ENCODE measurements at places on chromosomes 6 and 20.

DNA sequence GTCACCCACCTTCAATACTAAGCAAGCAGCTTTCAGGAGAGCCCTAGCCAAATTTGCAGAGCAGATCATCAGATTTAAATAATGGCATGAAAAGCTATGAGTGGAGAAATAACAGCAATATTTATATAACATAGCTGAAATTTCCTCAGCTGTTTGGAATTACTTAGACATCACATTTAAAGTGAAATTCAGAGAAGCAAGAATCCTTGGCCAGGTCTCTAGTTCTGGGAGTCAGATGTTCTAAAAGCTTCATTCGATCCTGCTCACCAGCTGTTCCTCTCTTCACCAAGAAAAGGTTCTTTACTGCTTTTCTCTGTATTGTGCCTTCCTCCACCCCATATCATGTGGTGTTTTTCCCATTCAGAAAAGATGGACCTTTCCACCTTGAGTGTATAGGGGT is 152.3 kb upstream of the JAG1 start:
- no peak for DNase-seq

DNA sequence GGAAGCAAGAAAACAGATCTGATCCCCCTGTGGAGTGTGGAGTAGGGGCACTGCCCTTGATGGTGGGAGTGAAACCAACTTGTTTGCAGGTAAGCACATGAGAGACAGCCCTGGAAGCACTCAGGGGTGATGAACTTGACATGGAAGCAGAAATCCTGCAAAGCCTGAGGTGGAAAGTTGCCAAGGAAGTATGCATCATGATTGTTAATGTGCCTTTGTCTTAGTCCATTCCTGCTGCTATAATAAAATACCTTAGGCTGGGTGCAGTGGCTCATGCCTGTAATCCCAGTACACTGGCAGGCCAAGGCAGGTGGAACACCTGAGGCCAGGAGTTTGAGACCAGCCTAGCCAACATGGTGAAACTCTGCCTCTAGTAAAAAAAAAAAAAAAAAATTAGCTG is 40.2 kb upstream of the IFNGR1 start:
- no peak for DNase-seq

DNA sequence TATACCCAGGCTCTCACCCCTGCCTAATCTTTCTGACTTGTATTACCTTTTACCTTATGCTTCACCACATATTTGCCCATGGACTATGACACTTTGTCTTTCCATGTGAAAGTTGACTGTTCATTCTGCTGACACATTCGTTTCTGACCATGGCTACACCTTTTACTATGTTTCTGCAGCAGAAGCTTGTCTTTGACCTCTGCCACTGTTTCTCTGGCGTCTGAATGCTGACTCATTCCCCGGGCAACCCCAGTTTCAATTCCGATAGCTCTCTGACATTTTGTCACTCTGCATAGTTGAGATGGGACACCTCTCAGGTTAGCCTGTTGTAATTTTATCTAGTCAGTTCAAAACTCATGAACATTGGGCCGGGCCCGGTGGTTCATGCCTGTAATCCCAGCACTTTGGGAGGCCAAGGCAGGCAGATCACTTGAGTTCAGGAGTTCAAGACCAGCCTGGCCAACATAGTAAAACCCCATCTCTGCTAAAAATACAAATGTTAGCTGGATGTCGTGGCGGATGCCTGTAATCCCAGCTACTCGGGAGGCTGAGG is 50.7 kb downstream of the SLC26A8 start:
- peak; percentile 56 for DNase-seq

- no peak for DNase-seq
These were observed 677.4 kb upstream of the CITED2 start for GRCh38 chr6:140051521-140052512.

DNA sequence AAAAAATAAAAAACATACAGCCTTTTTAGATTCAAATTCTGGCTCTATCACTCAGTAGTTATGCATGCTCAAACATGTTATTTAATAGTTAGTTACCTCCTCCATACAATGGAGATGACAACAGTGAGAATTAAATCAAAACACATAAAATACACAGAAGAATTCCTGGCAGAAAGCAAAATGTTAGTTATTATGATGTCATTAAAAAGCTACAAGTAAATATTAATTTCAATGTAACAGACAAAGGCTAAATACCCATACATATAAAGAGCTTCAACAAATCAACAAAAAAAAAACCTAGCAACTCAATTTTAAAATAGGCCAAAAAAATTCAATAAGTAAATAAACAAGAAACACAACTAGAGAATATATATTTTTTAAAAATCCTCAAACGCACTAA is 21.4 kb downstream of the PLN start:
- no peak for DNase-seq

DNA sequence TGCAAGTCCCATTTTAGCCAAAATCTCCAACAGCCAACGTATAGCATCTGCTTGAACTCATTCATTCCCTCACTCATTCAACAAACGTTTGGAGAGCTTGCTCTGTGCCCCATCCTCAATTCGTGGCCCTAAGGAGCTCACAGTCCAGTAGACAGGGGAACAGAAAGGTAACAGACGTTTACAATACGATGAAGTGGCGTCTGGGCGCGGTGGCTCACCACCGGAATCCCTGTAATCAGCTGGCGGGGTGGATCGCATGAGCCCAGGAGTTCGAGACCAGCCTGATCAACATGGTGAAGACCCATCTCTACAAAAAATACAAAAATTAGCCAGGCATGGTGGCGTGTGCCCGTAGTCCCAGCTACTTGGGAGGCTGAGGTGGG is 790 bp upstream of the E2F1 start:
- DNase-seq, result no peak

- DNase-seq, result no peak
These were observed 510.5 kb upstream of the MAP3K7 start for GRCh38 chr6:91097364-91097763.

DNA sequence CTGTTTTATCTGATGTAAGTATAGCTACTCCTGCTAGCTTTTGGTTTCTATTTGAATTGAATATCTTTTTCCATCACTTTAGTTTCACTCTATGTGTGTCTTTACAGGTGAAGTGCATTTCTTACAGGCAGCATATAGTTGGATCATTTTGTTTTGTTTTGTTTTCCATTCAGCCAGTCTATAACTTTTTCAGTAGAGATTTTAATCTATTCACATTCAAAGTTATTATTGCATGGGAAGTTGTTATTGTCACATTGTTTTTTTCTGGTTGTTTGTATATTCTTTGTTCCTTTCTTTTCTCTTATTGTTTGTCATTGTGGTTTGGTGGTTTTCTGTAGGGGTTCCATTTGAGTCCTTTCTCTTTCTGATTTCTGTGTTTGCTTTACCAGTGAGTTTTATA is 151.2 kb downstream of the PDE10A start:
- no peak for DNase-seq

GRCh38 chr6:96138406-96138805 is 122.6 kb downstream of the FUT9 start:
- no peak for DNase-seq

DNA sequence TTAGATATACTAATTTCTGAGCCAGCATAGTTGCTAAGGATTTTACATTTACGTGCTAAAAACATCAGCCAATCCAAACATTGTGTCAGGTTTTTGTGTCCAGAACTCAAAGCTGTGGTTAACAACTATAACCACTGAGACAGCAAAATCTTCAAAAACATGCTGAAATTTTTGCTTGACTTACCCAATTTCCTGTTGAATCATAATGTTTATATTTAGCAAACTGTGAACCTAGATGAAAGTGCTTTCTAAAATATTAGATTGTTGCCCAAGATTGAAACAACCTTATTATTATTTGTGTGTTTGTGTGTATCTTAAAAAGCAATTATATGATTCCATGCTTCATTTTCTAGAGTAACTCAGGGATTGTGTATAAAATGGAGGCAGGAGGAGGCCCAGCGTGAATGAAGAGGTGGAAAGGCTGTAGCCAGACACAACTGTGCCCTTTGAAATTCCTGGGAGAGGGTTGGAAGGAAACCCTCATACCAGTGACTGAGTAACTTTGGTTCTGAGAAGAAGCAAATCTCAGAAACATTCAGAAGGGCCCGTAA is 48.0 kb downstream of the ARMC2 start:
- no peak for DNase-seq

DNA sequence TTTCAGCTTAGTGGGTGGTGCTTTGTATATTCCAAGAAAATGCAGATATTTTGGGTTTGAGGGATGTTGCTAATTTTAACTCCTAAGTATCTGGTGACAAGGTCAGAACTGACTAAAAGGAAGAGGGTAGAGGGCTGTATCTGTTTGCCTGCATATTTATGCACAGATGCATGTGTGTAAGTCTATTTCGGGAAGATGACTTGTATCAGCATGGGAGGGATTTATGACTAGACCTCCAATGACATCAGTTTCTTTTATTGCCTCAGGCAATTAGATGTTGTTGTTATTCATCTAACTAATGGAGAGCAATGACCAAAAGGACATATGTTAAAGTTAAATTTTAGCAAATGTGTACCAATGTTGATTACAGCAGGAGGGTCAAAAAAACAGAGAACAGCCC is 734.3 kb downstream of the QKI start:
- no peak for DNase-seq

DNA sequence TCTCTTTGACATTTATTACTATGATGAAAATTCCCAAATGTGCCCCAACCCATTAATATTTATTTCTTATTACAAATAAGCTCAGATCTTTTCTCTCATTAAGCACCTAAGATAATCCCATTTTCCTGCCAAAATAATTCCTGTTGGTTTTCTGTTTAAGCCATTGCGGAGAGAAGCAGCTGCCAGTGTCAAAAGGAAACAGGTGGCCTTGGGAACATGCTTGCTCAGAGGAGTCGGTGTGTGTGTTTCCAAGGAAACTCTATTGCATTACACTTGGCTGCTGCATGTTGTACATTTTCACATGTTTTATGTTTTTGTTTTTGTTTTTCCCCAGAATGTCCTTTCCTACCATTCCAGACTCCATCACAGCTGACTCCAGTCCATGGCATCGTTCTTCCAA is 56.4 kb downstream of the CD24 start:
- no peak for DNase-seq

DNA sequence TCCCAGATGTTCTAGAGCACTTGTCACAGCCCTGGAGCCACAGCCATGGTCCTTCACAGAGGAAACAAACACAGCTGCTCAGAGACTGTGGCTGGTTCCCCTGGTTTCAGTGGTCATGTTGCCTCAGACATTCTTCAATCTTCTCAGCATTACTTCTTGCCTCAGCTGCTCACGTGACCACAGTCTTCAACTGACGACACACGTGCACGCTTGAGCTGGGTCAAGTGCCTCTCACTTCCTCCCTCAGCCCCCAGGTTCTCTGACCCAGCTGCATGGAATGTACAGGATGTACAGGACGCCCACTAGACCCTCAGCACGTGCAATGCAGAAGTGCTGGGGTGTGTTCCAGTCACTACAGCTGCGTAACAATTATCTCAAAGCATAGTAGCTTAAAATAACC is 159.8 kb upstream of the GGTLC1 start:
- DNase-seq, result no peak

GRCh38 chr20:62856931-62857619 is 4.5 kb downstream of the TCFL5 start:
- no peak for DNase-seq

DNA sequence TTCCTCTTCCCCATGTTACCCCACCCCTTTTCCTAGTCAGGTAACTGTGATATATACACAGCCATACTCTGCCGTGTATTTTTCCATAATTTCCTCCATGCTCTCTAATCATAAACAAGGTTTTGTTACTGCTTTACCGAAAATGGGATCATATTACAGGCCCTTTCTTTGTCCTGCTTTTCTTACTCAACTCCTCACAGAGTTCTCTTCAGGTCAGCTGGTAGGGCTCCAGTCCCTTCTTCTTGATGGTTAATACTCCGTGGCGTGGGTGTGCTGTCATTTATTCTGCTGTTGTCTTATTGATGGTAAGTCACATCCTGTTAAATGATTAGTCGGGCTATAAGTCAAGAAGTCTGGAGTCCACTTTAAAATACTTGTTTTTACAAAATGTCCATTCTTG is 24.9 kb upstream of the PI16 start:
- no peak for DNase-seq

DNA sequence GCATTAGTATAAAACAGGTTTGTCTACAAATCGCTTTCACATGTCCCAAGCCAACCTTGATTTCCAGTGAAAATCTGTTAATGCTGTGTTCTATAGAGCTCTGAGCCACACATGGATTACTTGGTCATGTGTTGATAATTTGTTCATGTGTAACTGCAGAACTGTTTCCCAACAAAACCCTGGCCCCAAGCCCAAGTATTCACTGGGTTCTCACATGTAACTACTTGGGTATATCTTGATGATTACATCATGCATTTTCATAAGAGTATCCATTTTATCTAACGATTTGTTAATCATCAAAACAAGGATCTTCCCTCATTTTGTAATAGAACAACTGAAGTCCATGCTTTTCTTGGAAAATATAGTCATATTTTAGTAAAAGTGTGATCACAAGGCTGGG is 657.6 kb downstream of the PRKN start:
- no peak for DNase-seq

- DNase-seq, result no peak
These were observed 56.3 kb downstream of the HLA-DPB1 start for GRCh38 chr6:33132081-33132524.

DNA sequence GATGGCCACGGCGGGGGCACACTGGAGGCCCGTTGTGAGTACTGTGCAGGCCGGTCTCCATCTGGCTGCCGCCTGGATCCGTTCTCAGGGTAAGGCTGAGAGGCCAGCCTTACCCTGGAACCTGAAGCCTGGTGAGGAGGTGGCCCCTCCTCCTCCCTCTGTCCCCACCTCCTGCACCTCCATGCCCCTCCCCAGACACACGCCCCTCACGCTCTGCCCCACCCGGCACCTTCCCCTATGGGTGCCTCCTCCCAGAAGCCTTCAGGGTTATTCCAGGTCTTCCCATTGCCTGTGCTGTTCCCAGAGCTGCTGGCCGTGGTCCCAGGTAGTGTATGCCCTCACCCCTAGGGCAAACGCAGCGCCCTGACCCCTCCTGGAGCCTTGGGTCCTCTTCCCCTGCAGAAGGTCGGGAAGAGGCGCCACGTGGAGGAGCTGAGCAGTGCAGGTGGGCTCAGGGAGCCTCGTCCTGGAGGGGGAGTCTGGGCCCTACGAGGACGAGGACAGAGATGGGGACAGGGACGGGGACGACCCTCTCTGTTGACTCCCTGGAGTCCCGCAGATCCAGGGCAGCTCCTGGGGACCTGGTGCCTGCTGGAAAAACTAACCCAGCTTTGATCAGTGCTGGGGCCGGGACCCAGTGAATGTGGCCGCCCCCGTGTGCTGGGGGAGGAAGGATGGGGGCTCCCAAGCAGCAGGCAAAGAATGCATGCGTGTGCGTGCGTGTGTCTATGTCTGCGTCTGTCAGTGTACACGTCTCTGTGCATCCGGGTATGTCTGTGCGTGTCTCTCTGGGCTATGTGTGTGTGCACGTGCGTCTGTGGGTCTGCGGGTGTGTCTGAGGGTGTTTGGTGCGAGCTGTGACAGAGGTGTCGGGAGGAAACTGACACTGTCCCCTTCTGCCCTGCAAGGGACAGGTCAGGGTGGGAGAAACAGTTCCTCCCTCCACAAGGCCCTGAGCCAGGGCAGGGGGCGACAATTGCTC is 8.2 kb upstream of the HRH3 start:
- DNase-seq, result no peak

GRCh38 chr6:138226700-138227315 is 8.5 kb upstream of the PBOV1 start:
- no peak for DNase-seq

Data from activated CD8-positive, alpha-beta memory T cell treated with anti-CD3 and anti-CD28 coated beads, Interleukin-2, amount 50 U/mL, for 48 hours (primary cell).